ENCODE measurements at places on chromosomes 12 and 14.

DNA sequence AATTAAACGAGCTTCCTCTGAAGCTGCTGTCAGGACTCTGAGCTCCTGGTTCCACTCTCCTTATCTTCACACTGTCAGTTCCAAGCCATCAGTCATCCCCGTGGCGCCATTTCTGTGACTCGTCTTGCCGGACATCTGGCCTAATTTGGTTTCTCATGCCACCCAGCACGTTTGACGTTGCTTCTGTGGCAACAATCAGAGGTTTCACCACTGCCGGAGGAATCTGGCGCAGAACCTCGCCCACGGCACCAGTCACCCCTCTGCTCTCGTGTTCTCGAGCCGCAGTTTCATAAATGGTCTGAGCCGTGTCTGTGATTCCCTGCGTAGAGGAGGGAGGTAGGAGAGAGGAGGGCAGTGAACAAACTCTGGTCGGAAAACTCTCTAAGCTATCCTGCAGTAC lies 29.7 kb downstream of the BDKRB1 start:
- DNase-seq: no peak

DNA sequence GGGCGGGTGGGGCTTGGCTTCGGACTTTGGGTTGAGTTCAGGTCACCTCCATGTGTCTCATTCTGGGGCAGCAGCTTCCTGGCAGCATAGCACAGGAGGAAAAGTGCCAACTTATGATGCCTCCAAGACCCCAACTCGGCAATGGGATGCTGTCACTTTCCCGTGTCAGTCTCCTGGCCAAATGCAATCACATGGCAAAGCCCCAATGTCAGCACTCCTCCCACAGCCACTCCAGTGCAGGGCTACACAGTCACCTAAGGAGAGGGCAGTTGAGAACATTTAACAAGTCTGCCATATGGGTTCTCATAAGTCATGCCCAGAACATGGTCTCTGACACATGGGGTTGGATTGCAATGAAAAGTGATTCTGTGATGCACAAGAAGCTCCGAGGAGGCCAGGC lies 26.7 kb downstream of the ELK3 start:
- DNase-seq: no peak

- DNase-seq: no peak
These were observed 83.6 kb upstream of the HECTD1 start for GRCh38 chr14:31291210-31291609.

- DNase-seq: no peak
These were observed 108.0 kb downstream of the RIMBP2 start for GRCh38 chr12:130608132-130608531.

GRCh38 chr12:12534975-12535374 lies 27.7 kb downstream of the DUSP16 start:
- DNase-seq: no peak

DNA sequence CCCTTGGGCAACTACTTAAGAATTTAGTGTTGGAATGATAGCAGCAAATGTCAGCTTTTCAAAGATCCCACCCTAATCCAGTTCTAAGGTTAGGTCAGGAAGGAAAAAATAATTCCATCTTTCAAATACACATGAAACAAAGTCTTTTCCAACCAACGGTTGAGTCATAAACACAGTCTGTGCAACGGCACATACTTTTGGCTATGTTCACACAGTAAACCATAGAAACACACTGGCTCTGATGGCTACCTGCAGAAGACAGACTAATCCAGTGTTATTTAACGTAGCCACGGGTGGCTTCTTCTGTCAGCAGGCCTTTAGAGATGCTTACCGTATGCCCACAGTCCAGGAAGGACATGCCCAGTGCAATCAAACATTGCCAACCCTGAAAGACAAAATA lies 35.7 kb downstream of the HIGD1C start:
- DNase-seq: no peak

DNA sequence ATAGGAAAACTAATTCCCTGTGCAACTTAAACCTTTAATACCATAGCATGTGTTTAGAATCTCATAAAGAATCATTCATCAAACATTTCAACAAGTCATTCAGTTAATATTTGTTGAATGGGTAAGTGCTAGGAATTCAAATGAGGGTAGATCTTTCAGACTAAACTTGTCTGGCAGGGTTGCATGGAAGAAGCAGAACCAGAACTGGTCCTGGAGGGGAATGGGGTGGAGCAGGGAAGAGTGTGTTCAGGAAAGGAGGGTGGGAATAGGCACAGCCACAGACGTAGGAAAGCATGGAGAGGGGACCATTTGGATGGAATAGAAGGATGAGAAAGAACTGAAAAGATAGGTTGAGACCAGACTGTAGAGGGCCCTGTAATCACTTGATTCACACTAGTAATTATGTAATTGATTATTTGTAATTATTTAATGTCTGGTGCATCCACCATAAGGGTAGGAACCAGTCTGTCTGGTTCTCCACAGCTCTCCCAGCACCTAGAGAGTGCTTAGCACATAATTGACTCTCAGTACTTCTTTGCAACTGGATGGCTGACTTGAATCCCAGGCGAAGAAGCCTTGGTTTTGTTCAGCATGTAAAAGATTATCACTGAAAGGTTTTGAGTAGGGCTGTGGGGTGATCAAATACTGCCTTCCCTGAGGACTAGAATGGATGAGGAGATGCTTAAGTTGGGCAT lies 3.0 kb upstream of the MAP3K9 start:
- DNase-seq: no peak

DNA sequence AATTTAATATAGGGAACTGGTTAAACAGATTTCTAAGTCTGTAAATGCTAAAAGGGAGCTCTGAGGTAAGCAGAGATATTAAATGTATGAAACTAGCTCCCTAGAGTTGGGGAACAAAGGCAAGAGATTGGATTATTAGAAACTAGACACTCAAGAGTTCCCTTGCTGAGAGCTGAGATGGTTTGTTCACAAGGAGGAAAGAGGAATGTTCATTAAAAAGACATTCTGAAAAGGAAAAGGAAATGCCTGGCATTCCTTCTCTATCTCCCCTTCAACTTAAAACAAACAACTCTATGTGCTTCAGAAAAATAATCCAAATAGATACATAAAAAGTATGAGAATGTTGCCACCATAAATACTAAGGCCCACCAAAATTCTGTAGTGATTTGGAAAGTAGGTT lies 73.7 kb downstream of the GALNT4 start:
- DNase-seq: no peak

- DNase-seq: no peak
These were observed 2.5 kb downstream of the FUT8 start for GRCh38 chr14:65414961-65415589.

GRCh38 chr14:35158951-35159653 lies 36.8 kb downstream of the PRORP start:
- DNase-seq: no peak

DNA sequence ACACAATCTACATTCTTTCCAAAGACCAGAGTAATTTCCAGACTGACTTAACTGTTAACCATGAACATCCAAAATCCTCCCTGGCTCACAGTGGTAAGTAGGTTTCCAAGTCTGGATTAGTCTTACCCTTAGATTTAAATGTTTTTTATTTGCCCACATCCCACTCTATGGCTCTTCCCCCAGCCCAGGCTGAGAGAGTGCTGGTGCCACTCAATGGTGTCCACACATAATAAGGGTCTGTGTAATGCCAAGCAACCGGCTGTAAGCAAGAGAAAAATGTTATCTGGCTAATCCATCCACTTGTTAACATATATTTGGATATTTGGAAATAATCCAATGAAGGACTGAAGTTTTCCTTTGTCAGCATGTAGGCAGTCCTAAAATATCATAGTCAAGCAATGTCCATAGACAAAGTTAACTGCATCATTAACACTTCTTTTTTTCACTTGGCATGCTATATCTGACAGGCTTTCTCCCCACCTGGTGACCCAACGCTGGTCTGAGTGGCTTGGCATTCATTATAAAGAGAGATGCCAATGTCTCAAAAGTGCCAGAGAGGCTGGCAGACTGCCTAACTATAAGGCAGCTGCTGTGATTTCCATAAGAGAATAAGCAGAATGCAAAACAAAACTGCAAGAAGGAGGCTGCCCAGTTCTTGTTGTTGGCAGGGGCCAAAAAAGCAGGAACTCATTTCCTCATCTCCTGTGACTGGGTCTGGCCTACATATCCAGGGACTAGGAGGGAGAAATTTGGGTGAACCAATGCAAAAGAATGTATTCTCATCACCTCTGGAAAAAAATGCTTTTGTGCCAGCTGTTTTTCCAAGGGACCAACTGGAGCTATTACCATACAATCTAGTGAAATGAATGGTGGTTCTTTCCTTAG lies 13.9 kb upstream of the HOXC13 start:
- DNase-seq: no peak

DNA sequence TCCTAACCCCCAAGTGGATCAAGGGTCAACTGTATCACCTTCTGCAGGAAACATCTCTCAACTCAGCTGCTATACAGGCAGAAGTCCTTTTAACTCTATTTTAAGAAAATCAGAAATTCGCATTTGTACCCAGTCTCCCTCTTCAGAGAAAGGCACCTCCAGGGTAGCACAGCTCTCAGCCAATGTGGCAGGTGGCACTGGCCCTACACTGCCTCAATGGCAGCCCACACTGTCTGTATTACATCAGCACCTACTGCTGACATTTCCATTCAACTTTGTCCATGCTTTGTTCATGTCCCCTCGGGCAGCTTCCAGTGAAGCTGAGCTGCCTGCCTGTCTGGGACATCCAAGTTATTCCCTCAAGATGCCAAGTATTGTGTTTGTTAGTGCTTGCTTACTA lies 8.8 kb downstream of the SPTSSA start:
- DNase-seq: no peak

- no peak for DNase-seq
These were observed 416.6 kb downstream of the LRIG3 start for GRCh38 chr12:58503731-58504130.

GRCh38 chr14:61513986-61514830 lies 181.1 kb upstream of the HIF1A start:
- DNase-seq: no peak

DNA sequence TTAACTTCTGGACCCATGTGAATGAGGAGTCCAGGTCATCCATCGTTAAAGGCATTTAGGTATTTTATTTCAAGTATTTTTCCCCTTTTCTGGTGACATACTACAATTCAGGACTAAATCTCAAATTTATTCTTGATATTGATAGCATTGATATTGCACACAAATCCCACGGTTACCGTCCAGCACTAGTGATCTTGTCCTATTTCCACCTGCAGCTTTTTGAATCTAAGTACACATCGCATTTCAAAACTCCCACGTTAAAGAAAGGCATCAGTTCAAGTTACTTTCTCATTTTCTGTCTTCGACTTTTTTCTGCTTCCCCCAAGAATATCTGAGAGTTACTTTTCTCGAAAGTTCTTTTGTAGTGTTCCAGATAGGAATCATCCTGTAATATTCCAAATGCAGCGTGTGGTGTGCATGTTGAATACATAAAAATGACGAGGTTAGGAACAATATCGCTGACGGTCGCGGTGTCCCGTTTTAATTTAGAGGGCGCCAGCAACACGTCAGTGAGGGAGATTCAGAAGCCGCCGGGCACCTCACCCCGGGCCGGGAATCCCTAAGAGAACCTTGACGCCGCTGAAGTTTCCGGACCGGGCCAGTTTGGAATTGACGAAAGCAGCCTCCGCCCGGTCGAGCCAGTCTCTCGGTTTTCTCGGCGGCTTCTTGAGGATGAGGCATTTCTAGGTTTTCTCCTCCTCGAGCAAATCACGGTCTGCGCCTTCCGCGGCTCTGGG lies 569 bp upstream of the RGS6 start:
- DNase-seq: no peak

- DNase-seq: no peak
These were observed 89.7 kb downstream of the TMCC3 start for GRCh38 chr12:94560431-94561221.

DNA sequence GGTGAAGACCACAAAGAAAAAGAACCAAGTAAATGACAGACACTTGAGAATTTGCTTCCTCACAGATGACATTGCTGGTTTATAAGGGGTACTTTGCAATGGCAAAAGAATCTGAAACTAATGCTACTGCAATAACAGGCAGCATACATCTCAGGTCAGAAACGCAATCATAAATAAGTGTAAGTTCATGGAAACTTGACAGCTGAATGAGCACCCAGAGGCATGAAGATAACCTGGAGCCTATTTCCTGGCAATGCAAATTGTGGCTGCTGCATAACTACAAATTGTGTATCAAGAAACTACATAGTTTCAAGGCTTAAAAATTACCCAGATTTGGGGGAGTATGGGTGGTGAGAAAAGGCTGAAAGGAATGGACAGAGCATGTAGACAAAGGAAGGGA lies 8.5 kb upstream of the MYO1A start:
- no peak for DNase-seq

DNA sequence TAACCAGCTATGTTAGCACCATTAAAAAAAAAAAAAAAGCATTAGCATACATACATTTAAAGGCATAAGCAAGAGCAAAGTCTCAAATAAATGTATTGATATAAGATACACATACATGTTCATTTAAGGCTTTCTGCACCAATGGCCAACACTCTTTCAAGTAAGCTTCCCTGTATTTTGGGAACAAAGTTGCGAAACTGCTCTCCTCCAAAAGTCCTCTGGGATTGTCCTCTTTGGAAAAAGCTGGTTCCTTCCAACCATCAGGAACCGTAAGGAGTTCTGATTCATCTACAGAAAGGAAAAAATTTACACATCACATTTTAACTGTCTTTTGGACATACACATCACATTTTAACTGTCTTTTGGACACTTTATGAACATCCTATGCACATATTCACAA lies 3.2 kb downstream of the KRR1 start:
- no peak for DNase-seq

GRCh38 chr12:92213166-92213565 lies 67.5 kb upstream of the BTG1 start:
- no peak for DNase-seq

- no peak for DNase-seq
These were observed 127.4 kb downstream of the KTN1 start for GRCh38 chr14:55707365-55707804.

DNA sequence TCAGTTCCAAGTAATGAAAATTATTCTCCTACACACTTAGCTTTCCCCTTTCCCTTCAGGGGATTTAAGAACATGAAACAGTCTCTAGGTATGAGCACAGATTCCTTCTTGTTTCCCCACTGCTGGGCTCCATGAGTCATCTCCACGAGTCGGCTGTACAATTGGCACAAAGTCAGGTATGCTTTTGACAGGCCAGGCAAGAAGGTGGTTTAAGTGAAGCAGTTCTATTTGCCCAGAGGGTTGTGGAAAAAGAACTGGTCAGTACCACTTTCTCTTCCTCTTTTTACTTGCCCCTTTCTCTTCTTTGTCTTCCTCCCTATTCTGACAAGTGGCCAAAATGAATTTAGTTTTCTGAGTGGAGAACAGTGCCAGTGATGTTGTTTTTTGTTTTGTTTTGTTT lies 16.3 kb downstream of the DYNC1H1 start:
- no peak for DNase-seq

DNA sequence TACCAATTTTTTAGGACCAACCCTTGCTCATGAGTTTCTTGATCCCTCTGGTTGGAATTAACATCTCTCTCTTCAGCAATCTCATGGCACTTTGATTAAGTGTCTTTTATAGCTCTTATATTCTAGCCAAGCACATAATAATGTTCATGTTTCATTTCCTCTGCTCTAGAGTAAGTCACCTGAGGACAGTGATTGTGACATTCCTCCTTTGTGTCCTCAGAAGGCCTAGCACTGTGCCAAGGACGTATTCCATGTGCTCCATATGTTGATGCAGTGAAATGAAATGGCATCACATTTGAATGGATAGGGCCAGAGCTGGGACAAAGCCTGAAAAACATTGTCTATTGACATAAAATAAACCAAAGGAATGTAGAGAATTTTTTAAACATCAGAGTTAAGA lies 322.8 kb upstream of the PRICKLE1 start:
- DNase-seq: no peak

GRCh38 chr12:99281277-99281676 lies 366.3 kb upstream of the GARIN6 start:
- DNase-seq: no peak
